ENCODE measurements at places on chromosomes 1 and 21.
A peak's percentile ranks its signal among the peaks of the same experiment; 100 is the strongest.

DNA sequence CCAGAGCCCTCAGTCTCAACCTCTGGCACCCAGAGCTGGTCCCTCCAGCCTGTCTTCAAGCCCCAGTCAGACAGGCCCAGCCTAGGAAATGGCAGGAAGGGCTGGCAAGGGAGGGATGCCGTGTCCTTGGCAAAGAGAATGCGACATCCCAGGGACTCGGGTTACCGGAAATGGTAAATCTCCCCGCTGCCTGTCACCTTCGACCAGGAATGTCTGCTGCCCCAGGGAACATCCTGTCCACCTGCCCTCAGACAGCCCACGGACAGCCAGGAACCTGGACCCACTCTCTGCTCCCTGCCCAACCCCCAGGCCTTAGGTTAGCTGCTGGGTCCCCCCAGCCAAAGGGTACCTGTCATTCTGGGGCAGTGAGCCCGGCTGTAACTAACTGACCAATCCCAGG is 23.9 kb downstream of the HSPG2 start:
- peaks cover 63% of the 10 kb centered on the region for H3K4me1 ChIP-seq
- peak overlapping the region; percentile 77 for H3K27ac ChIP-seq
- H3K36me3 ChIP-seq = no peaks in the 10 kb centered on the region

- no peaks in the 10 kb centered on the region for H3K36me3 ChIP-seq
- no peaks in the 10 kb centered on the region for H3K27me3 ChIP-seq
- no peak overlapping the region for H3K27ac ChIP-seq
- H3K4me1 ChIP-seq = no peaks in the 10 kb centered on the region
- DNase-seq = no peak
Measured at GRCh38 chr1:239418681-239419080, 32.3 kb downstream of the CHRM3 start.

DNA sequence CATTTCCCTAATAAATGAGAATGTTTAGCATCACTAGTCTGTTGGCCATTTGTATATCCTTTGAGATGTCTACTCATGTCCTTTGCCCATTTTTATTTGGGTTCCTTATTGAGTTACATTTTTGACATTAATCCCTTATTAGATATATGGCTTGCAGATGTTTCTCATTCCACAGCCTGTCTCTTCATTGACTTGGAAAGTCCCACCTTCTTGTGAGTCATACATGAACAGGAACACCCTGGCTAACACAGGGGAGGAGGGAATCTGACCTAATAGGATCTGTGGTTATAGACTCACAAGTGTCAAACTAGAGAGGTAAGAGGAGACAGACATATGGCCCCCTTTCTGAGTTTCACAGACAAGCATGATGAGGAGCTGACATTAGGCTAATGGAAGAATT is 11.5 kb downstream of the ZP4 start:
- H3K27ac ChIP-seq = no peak overlapping the region
- H3K4me1 ChIP-seq = no peaks in the 10 kb centered on the region
- no peak overlapping the region for H3K4me3 ChIP-seq
- no peak for DNase-seq

DNA sequence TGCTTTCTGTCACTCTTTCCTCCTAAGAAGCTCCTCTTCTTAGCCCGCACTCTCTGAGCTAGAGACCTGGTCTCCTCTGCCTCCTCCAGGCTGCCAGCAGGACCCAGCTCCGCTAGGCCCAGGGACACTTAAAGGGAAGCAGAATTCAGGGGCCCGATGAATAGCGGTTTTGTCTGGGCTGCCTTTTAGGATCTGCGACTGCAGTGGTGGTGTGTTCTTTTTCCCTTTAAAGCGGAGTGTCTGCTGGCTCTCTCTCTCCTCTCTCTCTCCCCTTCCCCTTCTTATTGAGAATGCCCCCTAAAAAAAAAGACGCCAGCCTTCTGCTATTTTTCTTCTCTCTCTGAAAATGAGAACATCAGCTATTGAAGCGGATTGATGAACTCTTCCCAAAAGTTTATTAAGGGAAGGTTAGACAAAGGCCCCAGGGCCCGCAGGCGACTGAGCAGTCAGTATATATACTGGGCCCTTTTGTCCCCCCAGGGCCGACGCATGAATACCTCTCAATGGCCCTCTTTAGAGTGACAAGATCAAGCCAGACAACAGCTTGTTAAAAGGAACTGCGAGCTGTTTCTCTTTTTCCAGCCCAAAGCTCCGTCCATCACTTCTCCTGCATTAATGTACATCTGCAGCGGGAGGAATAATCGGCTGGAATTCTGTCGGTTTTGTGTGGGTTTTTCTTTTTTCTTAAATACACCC is 27.0 kb downstream of the PAX7 start:
- H3K36me3 ChIP-seq = no peaks in the 10 kb centered on the region
- no peak overlapping the region for H3K27ac ChIP-seq
- H3K27me3 ChIP-seq = peaks cover 4% of the 10 kb centered on the region
- H3K4me1 ChIP-seq = no peaks in the 10 kb centered on the region
- H3K4me3 ChIP-seq = no peak overlapping the region
